NCI-H2107 (cell line): ENCODE measurements at places on chromosomes 5 and 9.

GRCh38 chr5:138869763-138870500 lies 5.2 kb downstream of the LRRTM2 start:
- no peak for DNase-seq

DNA sequence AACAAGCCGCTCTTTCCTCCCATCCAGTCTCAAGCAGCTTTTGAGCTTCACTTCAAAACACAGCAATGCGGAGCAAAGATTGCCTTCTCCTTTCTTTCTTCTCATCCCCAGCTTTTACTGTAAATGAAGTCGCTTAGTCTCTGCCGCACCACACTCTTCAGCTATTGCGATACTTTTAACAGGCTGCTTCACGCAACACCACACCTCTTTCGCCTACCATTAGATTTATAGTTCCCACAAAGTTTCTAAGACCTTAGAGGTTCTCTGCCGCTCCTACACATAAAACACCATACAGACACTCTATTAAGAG lies 711 bp downstream of the PGGT1B start:
- no peak for DNase-seq

DNA sequence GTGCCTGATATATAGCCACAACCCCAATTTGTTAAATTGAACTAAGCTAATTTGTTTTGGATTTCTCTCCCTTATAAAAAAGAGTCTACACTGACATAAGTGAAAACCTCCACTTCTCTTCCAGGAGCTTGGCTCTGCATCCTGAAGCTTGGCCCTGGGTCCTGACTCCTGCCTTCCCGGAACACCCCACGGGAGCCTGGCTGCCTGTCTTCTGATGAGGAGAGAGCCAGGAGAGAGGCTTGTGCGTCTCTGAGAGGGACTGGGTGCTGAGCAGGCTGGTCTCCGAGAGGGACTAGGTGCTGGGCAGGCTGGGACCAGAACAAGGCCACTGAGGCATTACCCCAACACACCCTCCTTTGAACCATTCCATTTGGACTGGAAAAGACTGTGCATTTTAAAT lies 6.5 kb upstream of the PTGES start:
- DNase-seq = no peak

GRCh38 chr9:95598236-95598635 lies 81.5 kb upstream of the PTCH1 start:
- no peak for DNase-seq

DNA sequence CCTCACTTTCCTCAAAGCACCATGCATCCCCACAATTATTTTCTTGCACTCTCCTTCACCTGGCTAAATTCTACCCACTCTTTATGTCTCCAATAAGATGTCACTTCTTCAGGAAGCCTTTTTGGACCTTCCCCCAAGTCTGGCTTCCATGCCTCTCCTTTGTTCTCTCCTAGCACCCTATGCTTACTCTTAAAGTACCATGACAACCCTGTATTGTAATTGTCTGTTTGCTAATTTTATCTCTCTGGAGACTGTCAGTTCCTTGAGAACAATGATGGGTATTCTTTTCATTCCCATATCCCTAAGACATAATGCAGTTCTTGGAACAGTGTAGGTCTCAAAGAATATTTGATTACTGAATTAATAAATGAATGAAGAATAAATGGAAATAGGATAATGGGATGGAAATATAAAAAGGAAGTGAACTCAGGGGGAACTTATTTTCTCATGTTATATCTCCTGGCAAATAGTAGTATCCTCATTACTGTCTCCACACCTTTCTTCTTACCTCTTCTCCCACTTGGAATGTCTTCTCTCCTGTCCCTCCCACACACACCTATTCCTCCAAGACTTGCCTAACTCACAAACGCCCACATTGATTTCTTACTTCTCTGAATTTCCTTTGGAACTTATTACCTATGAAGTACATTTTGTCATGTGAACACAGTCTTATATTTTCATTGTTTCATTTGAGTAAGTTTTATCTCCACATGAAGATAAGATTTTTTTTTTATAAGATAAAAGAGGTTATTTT lies 499.1 kb downstream of the NFIB start:
- DNase-seq = no peak

DNA sequence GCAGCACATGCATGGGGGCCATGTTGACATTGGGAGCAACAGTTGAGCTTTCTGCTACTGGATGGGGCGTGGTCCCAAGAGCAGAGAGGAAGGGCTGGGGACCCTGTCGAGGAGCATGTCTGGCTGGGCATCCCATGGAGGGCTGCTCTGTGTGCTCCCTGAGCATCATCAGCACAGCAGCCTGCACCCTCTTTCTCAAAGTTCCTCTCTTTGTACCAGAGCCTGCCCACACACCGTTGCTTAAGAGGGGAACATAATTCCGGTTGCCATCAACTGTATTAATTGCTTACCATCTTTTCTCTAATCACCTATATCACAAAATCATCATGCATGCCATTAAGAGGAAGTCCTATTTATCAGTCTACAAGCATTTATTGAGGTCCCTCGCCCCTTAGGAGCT lies 55.2 kb upstream of the DIRAS2 start:
- no peak for DNase-seq

DNA sequence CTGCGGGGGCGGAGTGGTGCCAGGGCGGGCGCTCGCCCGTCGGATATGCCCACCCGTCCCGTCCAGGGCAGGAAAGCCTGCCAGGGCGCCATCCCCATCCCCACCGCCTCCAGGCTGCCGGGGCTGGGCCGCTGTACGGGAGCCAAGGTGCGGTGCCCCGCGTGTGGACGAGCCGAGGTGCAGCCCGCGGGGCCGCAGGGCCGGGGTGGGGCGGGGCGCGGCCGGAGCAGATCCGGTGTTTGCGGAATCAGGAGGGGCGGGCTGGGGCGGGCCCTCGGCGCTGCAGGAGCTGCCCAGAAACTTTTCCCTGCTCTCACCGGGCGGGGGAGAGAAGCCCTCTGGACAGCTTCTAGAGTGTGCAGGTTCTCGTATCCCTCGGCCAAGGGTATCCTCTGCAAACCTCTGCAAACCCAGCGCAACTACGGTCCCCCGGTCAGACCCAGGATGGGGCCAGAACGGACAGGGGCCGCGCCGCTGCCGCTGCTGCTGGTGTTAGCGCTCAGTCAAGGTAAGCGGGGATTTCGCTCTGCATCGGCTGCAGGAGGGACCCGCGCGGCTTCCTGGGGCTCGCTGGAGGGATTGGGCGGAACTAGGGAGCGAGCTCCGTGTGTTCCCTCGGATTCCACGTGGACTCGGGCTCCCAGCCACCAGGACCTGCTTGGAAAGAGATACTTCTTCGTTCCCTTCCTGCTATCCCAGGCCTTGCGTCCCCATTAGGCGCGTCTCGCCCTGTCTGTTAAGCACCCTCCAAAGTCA lies at the start of gene ITGA2:
Gene ITGA2, plus strand, starts transcription at position 328 of the 756 bp plus-strand sequence. Its CDS starts 117 bp downstream, at position 445.
- no peak for DNase-seq

DNA sequence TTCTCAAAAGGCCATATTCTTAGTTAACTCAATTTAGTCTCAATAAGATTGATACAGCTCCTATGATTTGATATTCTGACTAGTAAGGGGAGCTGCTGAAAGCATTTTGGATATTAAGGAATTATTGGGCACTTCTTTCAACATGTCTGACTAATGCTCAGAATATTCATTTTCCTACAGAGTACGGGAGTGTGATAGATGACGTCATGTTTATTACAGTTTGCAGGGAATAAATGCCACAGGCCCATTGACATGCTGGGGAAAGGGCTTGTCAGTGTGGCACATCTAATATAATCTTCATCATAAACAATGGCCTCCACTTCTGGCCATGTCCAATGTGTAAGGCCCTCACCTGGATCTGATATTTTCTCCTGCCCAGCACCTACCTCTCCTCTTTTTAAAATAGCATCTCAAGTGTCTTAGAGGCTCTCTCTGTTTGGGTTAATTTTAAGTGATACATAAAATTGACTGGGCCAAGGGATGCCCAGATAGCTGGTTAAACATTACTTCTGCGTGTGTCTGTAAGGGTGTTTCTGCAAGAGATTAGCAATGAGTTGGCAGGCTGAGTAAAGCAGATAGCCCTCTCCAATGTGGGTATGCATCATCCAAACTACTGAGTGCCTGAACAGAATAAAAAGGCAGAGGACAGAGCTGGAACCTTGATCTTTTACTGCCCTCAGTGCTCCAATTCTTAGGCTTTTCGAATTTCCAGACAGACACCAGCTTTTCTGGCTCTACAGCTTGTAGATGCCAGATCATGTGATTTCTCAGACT lies 99.3 kb downstream of the SLC24A2 start:
- DNase-seq = no peak

- DNase-seq = no peak
These were observed 39.1 kb downstream of the FGD3 start for GRCh38 chr9:92986176-92987119.

- no peak for DNase-seq
These were observed 1.4 kb downstream of the NR6A1 start for GRCh38 chr9:124769549-124770358.

DNA sequence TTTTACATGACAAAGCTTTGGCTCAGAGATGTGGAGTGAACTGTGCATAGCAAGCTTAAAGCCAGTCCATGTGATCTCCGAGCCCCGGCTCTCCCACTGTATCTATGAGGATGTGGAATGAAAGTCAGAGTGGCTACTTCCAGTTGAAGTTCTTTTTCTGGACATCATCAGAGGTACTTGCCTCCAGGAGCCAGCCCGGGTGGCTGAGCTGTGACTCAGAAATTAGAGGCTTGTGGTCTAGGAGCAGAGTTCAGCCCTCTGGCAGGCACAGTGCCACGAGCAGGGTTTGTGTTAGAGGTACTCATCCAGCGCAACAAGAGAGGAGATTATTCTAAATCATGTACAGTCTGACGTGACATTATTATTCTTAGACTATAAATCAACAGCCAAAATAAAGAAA lies 322.5 kb downstream of the CDK5RAP2 start:
- DNase-seq = no peak

GRCh38 chr5:142063878-142064331 lies 44.7 kb upstream of the NDFIP1 start:
- DNase-seq = peak; percentile 53

DNA sequence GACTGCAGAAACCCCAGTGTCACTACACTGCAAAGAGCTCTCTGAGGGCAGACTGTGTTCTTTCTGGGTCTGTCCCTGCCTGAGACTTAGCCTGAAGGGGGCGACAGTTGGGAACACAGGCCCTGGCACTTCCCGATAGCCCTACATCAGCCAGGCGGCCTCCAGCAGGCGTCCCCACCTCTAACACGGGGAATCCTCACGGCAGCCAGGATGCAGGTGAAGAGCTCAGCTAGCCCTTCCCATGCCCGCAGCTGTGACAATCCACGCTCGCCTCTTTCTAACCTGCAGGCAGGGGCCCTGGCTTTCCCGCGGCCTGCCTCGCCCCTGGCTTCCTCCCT lies 5.9 kb downstream of the MED22 start:
- no peak for DNase-seq
